ENCODE measurements at places on chromosomes 1 and 21.

- DNase-seq: no peak
These were observed 96.2 kb downstream of the LAMC2 start for GRCh38 chr1:183282101-183282855.

DNA sequence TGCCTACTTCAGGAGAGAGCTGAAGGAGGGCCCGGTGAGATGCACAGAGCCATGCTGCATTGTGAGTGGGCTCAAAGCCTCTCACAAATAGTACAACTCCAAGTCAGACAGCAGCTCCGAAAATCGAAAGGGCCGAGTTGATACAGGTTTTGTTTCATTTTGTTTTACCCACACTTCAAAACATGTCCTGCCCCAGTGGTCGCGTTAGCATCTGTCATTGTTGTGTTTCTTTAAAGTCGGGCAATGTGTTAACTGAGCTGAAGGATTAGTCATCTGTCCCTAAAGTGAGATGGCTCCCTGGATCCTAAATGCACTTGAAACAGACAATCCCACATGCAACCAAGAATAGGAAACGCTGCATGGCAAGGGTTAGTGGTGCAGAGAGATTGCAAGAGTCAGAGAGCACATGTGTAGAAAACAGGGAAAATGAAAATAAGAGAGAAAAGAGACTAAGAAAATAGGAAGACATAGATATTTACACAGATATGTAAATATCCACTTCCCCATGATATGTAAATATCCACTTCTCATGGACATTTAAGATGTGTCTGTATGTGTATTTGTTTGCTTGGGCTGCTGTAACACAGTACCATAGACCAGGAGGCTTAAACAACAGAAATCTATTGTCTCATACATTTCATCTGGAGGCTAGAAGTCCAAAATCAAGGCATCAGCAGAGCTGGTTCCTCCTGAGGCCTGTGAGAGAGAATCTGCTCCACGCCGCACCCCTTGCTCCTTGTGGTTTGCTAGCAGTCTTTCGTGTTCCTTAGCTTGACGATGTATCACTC, 131.4 kb upstream of the RAB4A start:
- DNase-seq: no peak

DNA sequence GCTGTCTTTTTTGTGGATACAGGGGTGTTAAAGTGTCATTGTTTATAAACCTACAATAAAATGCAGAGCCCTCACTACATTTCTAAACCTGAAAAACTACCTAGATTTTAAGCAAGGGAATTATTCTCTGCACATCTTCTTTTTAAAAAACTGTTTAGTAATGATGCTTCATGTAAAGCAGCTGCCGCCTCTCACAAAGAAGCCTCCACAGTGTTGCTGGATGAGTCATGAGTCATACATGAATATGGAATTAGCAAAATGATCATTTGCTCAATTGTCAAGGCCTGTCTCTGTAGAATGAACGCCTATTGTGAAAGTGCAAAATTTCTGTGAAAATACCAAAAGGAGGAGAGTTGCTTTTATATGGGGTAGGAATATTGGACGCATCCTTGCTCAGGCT, 259.5 kb upstream of the CHRM3 start:
- peak; percentile 26 for DNase-seq

GRCh38 chr1:76299036-76299435, 224.5 kb downstream of the ST6GALNAC3 start:
- DNase-seq: no peak

DNA sequence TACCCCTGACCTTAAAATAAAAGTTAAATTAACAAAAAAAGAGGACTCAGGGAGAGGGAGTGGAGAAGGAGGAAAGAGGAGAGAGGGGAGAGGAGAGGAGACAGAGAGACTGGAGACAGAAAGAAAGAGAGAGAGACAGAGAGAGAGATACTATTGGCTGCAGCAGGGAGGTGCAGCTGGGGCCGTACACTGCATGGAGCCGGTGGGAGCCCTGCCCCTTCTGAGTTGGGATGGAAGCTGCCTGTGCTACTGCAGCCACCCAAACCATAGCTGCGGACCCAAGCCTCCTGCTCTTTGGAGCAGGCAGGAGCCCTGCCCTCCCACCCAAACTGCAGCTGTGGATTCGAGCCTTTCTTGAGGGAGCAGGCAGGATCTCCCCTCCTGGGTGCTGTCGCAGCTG, 32.7 kb upstream of the HP1BP3 start:
- no peak for DNase-seq

DNA sequence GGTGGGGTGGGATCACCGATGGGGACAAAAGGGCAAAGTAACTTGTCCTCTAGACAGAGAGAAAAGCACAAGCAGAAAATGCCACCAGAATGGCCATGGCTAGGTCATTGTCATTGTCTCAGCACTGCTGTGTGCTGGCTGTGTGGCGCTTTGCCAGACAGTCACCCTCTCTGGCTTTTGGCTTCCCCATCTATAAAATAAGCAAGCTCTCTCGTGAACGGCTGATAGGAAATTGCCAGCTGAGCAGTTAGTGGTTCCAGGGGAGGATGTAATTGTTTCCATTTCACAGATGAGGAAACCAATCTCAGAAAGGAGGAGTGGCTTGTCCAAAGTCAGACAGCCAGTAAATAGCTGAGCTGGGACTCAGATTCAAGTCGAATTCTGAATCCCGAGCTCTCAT, 32.5 kb downstream of the PADI2 start:
- DNase-seq: no peak

- DNase-seq: no peak
These were observed 2.6 kb downstream of the ARPC5 start for GRCh38 chr1:183632964-183633363.

All from RWPE1 (cell line).